ENCODE measurements at places on chromosomes 4 and X.
A peak's percentile ranks its signal among the peaks of the same experiment; 100 is the strongest.

DNA sequence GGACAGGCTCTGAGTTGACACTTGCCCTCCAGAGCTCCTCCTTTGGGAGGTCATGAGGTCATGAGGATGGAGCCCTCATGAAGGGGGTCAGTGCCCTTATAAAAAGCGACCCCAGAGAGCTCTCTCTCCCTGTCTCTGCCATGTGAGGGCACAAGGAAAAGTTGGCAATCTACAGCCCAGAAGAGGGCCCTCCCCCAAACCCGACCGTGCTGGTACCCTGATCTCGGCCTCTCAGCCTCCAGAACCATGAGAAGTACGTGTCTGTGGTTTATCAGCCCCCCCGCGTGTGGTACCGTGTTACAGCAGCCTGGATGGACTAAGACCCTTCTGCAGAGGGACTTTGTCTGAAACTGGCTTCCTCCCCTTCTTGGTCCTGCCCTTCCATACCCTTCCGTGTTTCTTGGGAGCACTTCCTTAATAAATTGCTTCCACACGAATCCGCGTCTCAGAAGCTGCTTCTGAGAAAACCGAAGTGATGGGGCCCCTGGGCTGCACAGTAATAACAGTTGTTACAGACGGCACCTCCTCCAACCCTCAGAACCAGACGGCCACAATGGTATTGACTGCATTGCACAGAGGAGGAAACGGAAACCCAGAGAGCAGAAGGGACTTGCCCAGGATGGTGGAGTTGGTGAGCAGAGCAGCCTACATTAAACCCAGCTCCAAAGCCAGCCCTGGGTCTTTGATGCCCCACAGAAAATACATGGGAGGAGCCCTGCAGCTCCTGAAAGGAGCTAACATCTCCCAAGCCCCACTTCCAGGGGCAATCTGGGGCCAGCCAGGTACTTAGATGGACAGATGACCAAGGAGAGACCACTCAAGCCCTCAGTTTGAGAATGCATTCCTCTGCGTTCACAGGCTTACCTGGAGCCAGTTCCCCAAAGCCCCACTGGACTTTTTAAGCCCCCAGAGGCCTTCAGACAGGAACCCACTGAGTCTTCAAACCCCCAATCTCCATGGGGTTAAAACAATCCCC lies 242.7 kb downstream of the BCOR start:
- DNase-seq: peak; percentile 49

- no peak for DNase-seq
These were observed 80.1 kb upstream of the STIM2 start for GRCh38 chr4:26780539-26780938.

DNA sequence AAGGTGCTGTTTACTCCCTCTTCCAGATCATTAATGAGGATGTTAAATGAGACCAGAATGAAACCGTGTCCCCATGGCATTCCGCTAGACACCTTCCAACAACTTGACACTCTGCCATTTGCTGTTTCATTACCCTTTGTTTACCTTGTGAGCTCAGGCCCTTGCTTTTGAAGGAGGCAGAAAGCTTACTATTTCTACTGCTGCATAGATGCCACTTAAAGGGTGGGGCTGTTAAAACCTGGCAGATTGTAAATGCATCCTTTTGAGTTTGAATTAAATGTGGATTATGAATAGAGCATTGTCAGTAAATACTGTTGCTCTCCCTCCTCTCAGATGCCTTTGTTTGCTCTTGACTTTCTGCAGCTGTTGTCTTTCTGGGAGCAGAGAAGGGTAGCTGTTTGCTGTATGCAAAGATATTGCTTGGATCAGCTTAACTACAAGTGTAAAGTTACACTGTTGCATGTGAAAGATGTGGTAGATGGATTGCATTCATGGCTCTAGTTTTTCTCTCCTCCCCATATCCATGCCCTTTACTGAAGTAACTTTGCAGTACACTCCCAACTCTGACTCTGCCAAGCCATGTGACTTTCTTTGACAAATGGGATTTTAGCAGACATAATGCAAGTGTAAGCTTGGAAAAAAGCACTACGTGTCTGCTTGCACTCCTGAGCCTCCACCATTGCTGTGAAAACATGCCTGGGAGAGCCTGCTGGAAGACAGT lies 75.0 kb upstream of the DHX15 start:
- no peak for DNase-seq

DNA sequence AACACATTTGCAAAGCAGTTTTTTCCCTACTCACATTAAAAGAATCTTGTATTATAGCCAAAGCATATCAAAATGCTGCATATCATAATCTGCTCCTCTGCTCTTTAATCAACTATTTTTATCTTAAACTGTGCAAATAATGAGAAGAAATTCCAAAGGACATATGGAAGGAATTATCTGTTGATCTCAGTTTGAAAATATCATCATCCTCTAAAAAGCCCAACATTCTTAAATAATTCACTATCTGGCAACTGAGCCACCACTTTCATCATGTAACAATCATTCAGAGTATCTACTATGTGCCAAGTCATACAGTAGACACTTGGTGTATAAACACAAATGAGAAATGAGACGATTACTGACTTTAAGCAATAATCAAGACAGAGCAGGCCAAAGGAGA lies 63.0 kb downstream of the PRSS12 start:
- no peak for DNase-seq

DNA sequence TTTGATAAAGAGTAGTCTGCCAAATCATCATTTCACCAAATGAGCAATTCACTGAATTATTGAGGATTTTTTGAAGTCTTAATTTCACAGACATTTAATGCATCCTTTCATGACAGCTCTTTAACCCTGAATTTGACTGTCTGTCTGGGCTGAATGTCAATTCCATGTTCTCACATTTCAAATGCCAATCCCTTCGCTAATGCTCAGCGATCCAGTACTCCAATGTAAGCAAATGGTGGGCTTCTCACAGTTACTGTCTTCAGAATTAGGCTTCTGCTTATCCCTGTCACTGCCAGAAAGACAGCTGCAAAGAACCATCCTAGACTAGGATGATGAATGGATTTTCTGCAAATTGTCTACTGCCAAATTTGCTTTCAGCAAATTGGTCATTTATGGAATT lies 36.2 kb upstream of the USP38 start:
- DNase-seq: no peak

- DNase-seq: no peak
These were observed 311.6 kb downstream of the GALNTL6 start for GRCh38 chr4:172124656-172125308.

GRCh38 chr4:2482693-2483092 lies 13.8 kb downstream of the RNF4 start:
- DNase-seq: no peak

DNA sequence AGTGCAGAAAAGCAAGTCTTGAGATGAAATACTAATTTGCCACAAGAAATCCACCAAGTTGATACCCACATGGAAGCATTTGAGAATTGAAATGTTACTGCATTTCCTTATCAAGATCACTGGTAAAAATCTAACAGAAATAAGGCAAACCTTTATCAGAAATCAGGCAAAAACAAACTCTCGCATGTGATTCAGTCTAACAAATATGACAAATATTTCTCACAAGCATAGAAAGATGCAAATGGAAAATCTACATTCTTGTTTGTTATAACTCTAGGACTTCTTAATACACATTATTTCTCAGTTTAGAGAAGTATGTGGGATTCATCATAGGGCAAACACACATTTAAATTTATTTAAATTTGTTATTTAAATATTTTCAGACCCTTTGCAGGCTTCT lies 52.9 kb downstream of the TXK start:
- DNase-seq: no peak

DNA sequence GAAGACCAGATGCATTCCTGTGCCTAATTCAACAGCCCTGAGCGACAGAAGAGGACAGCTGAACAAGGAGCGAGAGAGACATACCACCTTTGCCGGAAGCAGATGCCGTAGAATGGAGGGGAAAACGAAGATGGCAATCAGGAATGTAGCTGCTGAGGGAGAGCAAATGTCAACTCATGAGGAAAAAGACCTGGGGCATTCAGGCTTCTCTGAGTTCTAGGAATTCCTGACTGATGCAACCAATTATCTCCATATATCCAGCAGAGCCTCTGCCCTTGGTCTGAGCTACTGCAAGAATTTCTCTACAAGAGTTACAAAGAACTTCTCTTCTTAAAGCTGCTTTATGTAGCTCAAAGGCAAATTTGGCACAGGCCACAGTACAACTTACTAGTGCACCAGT lies 40.5 kb upstream of the INPP4B start:
- no peak for DNase-seq

GRCh38 chrX:133783274-133783673 lies 202.1 kb downstream of the GPC3 start:
- no peak for DNase-seq

- DNase-seq: no peak
These were observed 156.9 kb upstream of the NAP1L5 start for GRCh38 chr4:88854481-88854880.

DNA sequence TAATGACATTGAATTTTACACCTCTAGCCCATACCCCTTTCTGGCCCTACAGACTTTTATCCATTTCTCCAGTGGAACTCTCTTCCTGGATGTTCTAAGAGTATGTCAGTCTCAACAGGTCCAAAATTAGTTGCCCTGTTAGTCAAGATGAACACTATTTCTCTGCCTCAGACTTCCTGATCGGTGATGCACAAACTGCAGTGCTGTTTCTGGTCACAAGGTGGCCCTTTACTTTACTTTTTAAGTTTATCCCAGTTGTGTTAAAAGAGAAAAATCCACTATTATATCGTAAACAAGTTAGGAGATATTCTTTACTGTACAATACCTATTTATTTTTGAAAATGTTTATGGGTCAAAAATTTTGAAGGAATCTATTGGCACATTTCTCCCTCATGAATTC lies 13.1 kb downstream of the TCEAL7 start:
- no peak for DNase-seq

DNA sequence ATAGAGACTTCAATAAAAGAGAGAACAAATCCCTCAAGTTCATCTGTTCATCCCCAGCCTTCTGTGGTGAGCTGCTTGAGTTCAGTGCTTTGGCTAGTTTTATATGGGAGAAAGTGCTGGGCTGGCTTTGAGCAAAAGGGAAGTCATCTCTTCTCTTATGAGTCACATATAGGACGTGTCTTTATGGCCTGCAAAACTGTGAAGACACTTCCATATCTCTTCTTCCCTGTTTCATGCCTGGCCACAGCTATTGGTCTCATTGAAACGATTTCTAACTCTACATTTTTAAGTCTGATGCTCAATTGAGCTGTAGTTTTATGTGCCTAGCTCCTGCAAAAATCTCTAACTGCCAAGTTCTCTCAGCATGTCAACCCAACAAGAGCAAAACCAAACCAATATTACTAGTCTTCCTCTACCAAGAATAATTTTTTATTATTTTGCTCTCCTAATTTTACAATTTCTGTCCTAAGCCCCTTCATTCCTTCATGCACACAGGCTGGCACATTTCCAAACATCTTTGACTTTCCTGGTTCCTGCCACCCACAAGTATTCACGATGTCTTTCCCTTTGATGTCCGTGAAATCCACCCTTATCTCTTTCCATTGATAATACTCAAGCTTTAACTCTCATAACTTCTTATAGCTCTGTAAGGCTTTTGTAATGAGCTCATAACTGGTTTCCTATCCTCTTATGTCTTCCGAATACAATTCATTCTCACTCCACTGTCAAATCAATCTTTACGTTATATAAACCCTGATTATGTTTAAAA lies 165.3 kb downstream of the BTC start:
- no peak for DNase-seq

DNA sequence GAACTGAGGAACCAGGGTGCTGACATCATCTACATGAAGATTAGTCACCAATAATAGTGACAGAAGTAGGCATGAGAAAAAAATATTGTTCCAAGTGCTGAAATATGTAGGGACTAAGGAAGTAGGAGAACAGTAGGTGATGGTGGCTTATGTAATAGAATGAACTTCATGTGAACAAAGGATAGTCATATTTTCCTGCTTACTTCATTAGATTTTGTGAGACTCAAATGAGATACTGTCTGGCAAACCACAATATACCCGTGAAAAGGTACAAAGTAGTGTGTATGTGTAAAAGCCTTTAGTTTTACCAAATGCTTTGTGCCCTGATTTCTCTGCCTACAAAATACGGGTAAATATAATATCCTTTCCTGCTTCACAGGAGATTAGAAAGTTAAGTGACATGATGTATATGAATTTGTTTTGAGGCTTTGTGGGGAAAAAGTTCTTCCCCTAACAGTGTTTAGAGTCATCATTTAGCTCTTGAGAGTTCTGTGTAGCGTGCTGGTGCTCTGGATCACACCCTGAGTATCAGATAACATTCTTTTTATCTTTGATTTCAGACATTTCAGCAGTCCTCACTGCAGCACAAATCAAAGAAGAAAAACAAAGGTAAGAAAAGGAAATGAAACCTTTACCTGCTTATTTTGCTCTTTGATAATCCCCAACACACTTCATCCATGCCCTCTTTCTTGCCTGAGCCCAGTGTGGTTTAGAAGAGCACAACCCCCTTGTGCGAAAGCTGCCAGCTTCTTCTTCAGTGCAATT lies 67.9 kb downstream of the KLHL34 start:
- DNase-seq: no peak

DNA sequence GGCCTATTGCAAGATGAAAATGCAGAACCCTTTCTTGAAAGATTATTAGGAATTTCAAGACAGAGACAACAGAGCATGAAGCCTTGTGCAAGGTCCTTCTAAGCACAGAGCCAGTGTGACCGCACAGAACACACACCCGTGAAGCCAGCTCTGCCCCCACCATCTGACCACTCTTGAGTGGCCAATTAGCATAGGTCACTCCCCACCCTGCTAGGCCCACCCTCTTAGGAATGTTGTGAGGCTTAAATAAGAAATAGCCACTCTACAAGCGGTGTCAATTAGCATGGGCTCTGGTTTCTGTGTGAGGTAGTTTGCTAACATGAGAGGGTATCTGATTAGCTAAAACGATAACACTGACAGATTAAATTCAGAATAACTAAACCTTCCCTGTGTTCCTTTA lies 152.9 kb downstream of the PTTG2 start:
- DNase-seq: no peak

DNA sequence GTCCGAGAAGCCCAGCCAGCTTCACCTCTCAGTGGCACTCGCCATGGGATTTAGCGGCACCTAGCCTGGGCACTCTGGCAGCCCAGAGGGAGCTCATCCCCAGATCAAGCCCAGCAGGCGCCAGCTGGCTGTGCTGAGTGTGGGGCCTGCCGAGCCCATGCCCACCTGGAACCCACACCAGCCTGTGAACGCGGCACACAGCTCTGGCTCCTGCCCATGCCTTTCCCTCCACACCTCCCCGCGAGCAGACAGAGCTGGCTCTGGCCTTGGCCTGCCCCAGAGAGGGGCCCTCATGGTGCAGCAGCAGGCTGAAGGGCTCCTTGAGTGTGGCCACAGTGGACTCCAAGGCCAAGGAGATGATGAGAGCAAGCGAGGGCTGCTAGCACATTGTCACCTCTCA lies 38.0 kb upstream of the AADAT start:
- DNase-seq: no peak

DNA sequence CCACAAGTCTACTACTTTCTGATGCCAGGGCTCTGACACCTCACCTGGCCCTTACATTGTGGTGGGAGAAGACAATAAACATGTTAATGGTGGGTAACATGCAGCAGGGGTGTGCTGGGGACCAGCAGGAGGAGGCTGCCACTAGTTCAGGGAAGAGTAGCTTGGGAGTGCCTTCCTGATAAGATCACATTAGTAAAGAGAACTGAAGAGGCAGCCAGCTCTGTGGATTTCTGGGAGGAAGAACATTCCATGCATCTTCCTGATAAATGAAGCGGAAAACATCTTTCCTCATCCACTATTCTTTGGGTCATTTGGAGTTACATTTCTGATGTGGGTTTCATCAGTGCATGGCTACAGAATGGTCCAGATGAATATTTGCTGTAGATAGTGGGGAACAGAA lies 9.0 kb downstream of the RNF150 start:
- DNase-seq: no peak
